ENCODE measurements at places on chromosomes 7 and 10. TPM values are rescaled to one million over a fixed set of nuclear protein-coding genes. Genes with fewer than 3 reads are reported as not detected.

DNA sequence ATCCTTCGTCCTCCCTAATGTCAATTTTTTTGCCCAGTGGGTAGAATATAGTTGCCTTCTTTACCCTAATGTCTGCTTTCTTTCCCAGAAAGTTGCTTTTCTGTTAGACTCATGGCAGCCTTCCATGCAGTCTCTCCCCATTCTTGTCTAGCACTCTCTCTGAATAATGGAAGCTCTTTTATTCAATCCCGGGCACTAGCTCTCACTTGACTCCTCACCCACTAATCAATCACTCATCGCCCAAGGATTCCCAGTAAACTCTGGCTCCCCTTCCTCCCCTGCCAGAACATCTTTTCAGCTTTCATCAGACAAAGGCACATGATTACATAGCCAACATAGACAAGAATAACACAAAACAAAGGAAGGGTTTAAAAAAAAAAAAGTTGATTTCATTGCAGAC lies 100.2 kb upstream of the RELN start:
- DNase-seq, result no peak

GRCh38 chr7:14748461-14748860 lies 154.1 kb downstream of the DGKB start:
- no peak for DNase-seq

GRCh38 chr10:121313119-121313875 lies 284.9 kb downstream of the FGFR2 start:
- DNase-seq, result no peak

- DNase-seq, result peak; percentile 66
Observed at GRCh38 chr10:80530251-80530650, 7.5 kb upstream of the SH2D4B start.

DNA sequence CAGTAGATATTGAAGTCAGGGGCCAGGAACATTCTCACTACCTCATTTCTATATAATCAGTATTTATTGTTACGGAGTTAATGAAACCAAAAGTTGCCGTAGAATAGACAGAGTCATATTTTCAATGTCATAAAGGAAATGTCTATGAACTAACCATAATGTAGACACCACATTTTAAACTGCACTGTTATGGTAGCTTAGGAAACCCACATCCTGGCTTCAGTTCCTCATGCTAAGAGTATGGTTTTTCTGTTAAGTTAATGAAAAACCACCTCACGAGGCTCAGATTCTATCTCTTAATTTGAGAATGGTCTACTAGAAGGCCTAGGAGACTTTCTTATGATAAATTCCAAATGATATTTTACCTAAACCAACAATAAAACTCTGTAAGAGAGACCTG lies 166.5 kb downstream of the TMEM26 start:
- no peak for DNase-seq

GRCh38 chr10:76188216-76188615 lies 756.8 kb downstream of the LRMDA start:
- no peak for DNase-seq

GRCh38 chr7:146411975-146412374 lies 295.4 kb downstream of the CNTNAP2 start:
- DNase-seq, result no peak

GRCh38 chr10:104387130-104387888 lies 33.7 kb downstream of the CFAP58 start:
- peak; percentile 14 for DNase-seq

DNA sequence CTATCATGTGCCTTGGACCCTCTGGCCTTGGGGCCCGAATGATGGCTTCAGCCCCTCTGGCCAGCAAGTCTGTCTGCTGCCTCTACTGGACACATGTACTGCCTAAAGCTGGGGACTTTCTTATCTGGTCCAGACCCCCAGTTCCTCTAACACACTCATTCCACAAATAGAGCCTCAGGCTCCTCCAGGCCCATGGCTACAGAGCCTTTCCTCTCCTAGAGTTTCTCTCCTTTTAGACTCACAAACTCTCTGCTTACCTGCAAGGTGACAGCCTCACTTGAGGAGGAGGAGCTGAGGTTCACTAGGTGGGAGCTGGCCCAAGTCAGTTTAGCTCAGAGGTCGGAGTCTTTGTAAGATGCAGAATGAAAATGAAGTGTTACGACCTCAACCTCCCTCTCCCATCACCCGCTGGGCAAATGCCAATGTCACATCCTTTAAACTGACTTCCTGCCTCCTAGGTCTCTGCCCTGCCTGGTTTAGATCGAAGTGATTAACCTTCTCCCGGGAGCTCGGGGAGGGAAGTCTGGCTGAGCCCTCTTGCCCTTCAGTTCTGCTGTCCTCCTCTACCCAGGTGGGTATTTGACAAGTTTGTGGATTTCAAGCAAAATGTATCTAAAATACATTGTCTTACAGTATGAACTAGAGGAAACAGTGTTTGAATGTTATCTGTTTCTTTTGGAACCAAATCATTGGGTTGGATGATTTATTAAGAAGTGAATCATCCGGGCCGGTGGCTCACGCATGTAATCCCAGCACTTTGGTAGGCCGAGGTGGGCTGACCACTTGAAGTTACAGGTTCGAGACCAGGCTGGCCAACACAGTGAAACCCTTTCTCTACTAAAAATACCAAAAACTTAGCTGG lies 71.9 kb upstream of the TNS3 start:
- DNase-seq, result no peak

- DNase-seq, result peak; percentile 71
Observed at GRCh38 chr10:73908853-73909539, 1.9 kb upstream of the PLAU start.

ZNF488 gene
- total RNA-seq, result not detected

CYP2E1 gene
- total RNA-seq, result 2.8 TPM

PLEKHS1 gene
- total RNA-seq, result 0.14 TPM

GOLGA7B gene
- total RNA-seq, result 4.1 TPM
